ENCODE measurements at places on chromosomes 16 and 17. TPM values are rescaled to one million over a fixed set of nuclear protein-coding genes. Genes with fewer than 3 reads are reported as not detected.

Gene OVCA2
- polyA plus RNA-seq = 43.2 TPM

Gene ERCC4
- 1.5 TPM for polyA plus RNA-seq

- H3K4me3 ChIP-seq = no peak overlapping the region
- H3K27ac ChIP-seq = no peak overlapping the region
- H3K36me3 ChIP-seq = no peaks in the 10 kb centered on the region
These were observed 728.1 kb downstream of the KCNJ2 start for GRCh38 chr17:70897446-70897845.

DNA sequence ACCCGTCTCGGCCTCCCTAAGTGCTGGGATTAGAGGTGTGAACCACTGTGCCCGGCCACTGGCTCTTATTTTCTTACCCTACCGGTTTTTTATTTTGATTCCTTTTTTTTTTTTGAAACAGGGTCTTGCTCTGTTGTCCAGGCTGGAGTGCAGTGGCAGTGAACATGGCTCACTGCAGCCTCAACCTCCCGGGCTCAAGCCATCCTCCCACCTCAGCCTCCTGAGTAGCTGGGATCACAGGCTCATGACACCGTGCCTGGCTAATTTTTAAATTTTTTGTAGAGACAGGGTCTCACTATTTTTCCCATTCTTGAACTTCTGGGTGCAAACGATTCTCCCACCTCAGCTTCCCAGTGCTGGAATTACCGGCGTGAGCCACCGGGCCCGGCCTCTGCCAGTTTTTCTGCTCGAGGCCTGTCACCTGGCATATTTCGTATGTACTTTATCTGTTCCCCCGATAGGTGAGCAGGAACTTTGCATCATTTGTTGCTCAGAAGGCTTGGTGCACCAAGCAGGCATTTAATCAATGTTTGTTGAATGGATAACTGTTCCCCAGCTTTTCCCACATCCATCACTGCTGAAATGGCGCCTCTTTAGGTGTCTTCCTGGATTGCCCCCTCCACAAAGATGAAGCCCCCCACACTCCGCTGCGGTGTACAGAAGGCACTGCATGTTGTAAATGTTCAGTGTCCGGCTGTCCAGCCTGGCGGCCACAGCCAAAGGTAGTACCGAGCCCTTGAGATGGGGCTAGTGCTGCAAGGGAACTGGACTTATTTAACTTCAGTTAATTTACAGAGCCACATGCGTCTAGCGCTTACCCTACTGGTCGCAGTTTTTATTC, 858 bp upstream of the TELO2 start:
- H3K27me3 ChIP-seq = no peaks in the 10 kb centered on the region
- H3K4me3 ChIP-seq = no peak overlapping the region

- H3K36me3 ChIP-seq = no peaks in the 10 kb centered on the region
- H3K27me3 ChIP-seq = no peaks in the 10 kb centered on the region
- H3K4me3 ChIP-seq = no peak overlapping the region
- H3K4me1 ChIP-seq = peaks cover 5% of the 10 kb centered on the region
- peak; percentile 70 for DNase-seq
These were observed 300.6 kb downstream of the SOX9 start for GRCh38 chr17:72421128-72422092.

Measured in lung (tissue), 17 donors.